ENCODE measurements at places on chromosomes 16 and 17.

DNA sequence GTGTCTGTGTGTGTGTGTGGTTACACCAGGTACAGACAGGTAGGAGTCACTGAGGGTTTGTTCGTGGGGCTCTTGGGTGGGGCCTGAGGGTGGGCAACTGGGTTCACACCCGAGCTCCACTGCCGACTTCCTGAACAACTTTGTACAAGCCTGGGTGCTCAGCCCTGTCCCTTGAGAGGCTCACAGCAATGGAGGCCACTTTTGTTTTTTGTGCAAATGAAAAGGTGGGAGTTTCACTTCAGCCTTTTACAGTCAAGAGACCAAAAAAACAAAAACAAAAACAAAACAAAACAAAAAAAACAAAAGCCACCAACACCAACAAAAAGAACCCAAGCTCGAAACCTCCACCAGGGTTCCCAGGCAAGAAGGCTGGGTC, 2.4 kb downstream of the RHBDF2 start:
- no peak for DNase-seq

DNA sequence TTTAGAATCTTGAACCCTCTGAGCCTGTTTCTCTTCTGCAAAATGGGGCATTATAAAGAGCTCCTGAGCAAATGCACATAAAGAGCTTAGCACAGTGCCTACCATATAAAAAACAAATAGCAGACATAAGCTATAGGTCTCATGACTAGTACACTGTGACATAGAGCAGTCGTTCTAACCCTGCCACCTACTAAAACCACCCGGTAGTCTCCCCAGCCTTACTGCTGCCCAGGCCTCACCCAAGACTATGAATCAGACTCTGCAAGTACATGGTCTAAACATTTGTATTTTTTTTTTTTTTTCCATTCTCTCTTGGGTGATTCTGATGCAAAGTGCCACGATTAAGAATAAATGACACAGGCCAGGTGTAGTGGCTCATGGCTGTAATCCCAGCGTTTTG, 33.9 kb downstream of the STX8 start:
- no peak for DNase-seq

DNA sequence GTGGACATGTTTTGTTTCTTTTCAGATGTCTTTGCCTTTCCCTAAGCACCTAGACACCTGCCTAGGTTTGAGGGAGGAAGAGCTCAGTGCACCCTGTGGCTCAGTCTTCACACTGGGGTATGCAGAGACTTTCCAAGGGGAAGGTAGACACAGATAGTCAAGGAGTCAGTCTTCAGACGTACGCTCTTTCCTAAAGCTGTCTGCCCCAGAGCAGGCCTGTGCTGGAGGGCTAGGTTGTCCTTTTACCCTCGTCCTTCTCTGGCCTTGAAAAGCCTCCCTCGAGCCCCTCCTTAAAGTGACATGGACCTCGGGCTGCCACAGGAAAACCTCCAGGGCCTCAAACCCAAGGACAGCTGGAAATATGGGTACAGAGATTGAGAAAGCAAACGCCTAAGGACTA, 103.7 kb downstream of the AATF start:
- no peak for DNase-seq

- no peak for DNase-seq
Observed at GRCh38 chr17:65984299-65984698, 207.6 kb downstream of the CEP112 start.

DNA sequence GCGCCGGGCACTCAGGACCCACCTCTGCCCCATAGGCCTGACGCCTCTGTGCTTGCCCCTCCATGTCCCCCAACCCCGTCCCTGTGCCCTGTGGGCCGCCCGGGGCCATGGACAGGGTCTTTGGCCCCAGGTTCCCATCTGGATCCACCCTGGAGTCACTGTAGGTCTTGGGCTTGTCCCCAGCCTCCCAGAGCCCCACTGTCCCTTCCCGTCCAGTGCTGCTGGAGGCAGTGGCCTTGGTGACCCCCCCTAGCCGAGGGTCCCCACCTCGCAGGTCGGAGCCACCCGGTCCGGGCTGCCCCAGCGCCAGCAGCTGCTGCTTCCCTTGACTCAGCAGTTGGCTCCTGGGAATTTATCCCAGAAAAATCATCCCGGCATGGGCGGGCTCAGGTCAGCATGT, 49.3 kb downstream of the ZFPM1 start:
- no peak for DNase-seq

DNA sequence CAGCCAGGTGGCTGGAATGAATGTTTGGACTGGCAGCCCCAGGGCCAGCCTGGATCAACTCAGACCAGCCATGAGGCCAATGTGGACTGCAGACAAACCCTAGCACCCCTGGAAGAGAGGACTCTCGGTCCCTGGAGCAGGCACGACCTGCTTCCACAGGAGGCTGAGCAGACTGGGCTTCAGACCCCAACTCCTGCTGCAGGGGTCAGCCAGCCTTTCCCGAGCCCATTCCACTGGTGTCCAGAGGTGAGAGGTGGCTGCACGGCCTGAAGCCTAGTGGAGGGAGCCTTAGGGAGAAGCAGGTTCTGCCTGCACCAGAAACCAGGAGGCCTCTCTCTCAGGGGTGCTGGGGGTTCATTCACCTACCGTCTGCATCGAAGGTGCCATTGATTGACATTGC, 97.1 kb downstream of the CPPED1 start:
- DNase-seq = no peak

- no peak for DNase-seq
Observed at GRCh38 chr17:17613708-17614114, 22.2 kb upstream of the PEMT start.

DNA sequence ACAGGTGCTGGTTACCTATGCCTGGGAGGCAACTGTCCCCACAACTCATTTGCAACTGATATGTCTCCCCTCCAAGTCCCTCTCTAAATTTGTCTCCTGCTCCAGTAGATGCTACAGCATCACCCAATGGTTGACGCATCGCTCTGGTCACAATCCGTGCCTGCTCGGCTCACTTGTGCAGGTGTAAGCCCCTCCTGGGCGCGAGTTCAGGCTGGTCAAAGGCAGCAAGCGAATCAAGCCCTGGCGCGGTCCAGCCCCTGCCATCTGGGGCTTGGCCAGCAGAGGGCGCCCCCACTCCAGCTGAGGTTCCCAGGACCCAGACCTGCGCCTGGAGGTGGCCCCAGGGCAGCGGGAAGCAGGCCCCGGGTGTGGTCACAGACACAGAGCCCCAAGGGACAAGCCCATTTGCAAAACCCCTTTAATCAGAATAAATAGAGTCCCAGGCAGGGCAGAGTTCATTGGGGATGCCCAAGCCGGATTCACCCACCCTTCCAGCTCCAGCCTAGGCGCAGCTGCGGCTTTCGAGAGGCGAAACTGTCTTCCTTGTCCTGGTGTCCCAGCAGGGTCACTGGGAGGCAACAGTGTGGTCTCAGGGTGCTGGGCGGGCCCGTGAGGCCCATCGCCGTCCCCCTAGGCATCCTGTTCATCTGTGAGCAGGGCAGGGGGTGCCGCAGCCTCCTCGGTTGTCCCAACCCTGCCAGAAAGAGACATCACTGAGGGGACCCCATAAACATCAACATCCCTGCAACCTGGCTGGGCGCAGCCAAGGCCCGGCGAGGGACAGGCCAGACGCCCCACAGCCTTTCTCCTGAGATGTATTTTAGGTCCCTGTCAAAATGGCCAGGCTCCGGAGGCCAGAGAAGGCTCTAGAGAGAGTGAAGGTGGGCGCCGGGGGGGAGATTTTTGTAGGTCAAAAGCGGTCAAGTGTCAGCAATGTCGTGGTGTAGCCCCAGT, 15.8 kb downstream of the TMC6 start:
- DNase-seq = peak; percentile 100

Measured in H1 (cell line).